ENCODE measurements at places on chromosomes 16 and 17.
A peak's percentile ranks its signal among the peaks of the same experiment; 100 is the strongest.

DNA sequence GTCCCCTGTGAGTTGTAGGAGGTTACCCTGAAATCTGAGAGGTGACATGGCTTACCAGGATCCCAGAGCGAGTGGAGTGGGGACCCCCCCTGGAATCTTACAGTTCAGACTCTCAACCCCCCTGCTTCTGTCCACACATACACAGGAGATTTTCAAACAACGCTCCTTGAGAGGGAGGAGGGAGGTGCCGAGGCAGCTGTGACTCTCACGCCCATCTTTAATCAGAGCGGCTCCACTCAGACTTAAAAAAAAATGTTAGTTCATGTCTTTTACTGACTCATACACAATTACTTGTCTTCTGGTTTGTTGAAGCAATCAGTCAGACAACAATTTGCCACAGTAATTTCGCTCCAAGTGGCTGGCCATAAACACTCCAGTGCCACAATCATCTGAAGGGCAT, 15.4 kb upstream of the TMEM220 start:
- DNase-seq: no peak

DNA sequence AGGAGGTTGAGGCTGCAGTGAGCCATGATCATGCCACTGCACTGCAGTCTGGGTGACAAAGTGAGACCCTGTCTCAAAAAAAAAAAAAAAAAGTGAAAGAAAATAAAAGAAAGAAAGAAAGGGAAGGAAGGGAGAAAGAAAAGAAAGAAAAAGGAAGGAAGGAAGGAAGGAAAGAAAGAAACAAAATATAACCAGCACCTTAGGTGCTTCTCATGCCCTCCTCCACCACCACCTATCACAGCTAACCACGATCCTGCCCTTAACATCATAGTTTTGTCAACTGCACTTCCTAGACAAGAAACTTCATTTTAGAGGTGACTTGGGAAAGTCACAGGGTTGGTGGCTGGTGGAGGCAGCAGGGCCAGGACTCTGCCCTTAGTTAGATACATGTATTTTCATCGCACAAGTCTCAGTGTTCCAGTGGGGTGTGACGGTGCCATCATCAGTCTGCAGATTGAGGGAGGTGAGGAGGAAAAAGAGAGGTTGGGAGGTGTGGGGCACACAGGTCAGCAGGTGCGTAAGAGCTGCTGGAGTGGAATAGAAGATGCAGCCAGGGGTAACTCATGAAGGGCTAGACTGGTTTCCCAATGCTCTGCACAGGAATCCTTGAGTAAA, 10.0 kb downstream of the SUPT4H1 start:
- no peak for DNase-seq

- no peak for DNase-seq
These were observed 530 bp upstream of the CCL22 start for GRCh38 chr16:57358086-57358420.

GRCh38 chr17:59791603-59792457, 84.4 kb downstream of the VMP1 start:
- no peak for DNase-seq

DNA sequence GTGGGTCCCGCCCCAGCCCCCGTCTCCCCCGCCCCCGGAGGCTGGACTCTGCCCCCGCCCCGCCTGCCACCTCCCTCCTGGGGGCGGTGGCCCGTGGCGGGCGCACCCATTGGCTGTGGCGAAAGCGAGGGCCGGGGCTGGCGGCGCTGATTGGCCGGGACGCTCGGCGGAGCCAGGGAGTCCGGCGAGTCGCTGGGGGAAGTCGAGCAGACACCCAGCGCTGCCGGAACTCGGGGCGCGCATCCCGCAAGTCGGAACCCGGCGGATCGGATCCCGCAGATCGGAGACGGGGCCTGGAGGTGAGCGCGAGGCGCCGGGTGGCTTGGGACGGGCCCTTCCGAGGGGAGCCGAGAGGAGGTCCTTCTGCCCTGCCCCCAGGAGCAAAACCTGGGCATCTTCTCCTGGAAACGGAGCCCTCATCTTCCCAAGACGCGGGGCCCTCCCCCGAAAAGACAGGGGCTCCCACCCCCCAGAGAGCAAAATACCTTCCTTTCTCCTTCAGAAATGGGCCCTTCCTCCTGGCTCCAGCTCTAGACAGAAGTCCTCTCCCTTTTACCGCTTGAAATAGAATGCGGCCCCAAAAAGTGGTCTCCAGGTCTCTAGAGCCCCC, at the start of gene ABAT:
TSS of gene ABAT (plus strand) at position 205 of the 610 bp plus-strand sequence. CDS start 61,123 bp downstream, outside the sequence.
- DNase-seq: peak; percentile 94

- DNase-seq: no peak
These were observed 12.7 kb downstream of the TMEM11 start for GRCh38 chr17:21201298-21201595.

DNA sequence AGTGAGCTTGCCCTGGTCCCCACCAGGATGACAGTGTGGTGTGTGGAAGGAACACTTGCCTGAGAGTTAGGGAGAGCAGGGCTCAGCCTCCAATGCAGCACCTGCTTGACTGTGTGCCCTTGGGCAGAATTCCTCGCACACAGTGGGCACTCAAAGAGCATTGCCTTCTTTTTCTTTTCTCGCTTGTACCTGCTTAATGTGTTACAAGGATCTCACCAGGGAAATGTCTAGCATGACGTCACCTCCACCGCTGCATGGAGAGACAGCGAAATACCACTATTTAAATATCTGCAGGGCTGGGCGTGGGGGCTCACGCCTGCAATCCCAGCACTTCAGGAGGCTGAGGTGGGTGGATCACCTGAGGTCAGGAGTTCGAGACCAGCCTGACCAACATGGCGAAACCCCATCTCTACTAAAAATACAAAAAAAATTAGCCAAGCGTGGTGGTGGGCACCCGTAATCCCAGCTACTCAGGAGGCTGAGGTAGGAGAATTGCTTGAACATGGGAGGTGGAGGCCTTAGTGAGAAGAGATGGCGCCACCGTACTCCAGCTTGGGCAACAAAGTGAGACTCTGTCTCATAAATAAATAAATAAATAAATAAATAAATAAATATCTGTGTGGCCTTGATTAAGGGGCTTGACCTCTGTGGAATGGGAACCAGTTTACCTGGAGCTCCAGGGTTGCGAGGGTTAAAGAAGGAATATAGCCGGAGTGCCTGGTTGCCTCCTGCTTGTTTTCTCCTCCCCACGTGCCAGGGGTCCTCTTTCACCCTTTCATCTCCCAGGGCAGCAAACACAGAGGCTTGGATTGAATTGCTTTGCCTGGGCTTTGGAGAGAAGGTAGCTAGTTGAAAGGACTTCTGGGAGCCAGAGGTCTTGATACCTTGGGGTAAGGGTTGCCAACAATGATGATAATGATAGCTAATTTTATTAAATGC, 16.3 kb downstream of the SNX29 start:
- no peak for DNase-seq

- no peak for DNase-seq
These were observed 12.5 kb downstream of the SREBF1 start for GRCh38 chr17:17824119-17824782.

GRCh38 chr16:13427943-13428342, 492.0 kb upstream of the ERCC4 start:
- DNase-seq: no peak

DNA sequence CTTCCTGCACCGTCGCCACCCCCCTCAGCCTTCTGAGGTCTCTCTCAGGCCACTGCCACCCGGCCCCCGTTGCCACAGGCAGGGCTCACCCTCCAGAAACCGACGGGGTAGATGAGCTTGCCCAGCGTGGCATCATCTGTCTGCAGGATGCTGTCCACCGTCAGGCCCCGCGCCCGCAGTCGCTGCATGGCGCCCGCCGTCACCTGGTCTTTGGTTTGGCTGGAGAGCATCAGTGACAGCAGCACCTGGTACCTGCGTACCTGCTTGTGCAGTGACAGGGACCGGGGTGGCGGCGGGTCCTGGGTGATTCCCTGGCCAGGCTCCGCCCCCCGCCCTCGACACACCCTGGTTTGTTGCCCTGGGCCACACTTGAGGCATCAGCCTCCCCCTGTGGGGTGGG, 3.1 kb downstream of the NTHL1 start:
- no peak for DNase-seq

DNA sequence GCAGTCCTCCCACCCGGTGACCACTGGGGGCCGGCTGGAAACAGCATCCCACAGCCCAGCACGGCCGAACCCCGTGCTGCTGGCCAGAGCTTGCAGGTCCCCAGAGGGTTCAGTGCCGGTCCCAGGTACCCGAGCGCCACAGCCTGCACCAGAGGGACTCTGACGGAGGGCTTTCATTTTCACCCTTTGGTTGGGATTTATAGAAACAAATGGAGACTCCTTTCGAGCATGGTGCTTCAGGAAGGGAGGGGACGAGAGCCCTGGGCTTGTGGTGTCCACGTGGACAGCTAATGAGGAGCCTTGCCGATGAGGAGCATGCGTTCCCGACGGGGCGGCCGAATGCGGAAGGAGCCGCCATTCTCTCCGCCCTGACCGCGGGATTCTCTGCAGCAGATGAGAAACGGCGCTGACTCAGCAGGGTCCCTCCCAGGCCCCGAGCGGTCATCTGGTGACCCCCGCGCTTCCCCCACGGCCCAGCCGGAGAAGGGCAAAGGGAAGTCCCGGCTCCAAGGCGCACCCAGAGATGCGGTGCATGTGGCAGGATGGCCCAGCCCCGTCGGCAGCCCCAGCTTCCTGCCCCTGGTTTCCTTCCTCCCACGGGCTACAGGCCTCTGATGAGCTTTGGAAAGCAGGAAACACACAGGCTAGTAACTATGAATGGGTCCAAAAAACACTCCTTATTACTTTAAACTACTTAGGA, 9.8 kb downstream of the SLC38A10 start:
- DNase-seq: peak; percentile 88

DNA sequence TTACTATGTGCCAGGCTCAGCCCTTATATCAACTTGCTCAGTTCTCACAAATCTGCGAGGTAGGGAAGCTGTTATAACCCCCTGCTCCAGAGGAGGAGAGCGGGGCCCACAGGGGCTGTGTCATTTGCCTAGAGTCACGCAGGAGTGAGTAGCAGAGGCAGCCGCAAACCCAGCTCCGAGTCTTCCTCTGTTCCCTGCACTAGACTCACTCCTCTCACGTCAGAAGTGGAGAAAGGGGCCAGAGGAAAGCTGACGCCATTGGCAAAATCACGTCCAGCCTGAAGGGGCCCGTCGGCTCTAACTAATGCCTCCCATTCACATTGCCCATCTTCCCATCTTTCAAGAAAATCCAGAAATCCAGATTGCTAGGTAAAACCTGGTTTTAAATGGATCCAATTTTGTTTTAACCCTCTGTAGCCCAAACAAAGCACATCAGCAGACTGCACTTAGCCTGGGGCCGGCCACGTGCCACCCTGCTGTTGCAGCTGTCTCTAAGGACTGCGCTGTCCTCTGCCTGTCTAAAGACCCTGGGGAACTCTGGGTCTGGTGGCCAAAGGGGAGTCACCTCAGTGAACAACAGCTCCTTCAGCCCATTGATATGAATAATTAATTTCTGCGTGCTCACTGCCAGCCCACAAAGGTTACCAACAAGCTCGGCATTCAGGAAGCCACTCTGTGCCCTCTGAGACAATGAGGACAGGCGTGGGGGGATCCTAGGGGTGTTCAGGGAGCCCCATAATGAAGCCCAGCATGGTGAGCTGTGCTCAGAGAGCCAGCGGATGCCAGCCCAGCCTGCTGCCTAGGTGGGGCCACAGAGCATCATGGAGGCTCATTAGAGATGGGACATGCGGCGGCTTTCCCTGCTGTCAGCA, 36.7 kb upstream of the ABR start:
- no peak for DNase-seq

DNA sequence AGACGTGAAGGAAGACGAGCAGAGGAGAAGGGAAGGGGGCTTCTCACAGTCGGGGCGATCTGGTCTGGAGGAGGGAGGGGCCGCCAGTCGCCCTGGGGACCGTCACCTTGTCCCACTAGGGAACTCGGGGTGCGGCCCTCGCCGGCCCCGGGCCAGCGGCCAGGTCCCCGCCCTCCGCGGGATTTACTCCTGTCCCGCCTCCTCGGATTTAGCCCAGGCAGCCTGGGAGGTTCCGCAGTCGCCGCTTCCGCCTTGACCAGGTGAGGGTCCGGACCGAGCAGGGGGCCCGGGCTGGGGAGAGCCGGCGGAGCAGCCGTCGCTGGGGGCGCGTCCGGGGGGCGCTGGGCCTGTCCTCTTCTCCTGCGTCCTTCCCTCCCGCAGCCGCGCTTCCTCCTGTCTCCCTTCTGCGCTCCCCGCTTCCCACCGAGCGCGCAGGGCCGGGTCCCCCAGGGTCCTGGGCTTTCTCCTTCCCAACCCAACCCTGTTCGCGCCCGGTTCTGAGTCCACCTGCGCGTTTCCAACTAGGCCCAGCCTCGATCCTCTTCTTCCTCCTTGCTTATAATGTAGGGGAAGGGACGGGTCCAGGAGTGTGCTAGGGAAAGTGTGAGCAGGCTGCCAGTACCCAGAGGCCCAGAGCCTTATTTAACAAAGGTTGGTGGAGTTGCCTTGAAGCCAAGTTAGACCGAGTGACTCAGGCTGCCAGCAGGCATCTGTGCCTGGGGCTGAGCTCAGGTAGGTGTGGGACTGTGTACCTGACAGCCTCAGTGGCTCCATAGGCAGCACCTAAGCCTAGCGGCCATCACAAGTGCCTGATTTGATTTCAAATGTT, at the start of gene TNK1:
TSS of gene TNK1 (plus strand) at position 235 of the 829 bp plus-strand sequence. CDS start 1,838 bp downstream, outside the sequence.
- peak; percentile 32 for DNase-seq

- DNase-seq: peak; percentile 83
These were observed at the start of gene IFI35 for GRCh38 chr17:43006639-43007551. Gene IFI35 (plus strand): TSS chr17:43006784. CDS start chr17:43006948, 164 bp downstream.

GRCh38 chr16:66231452-66232160, 134.9 kb upstream of the CDH5 start:
- no peak for DNase-seq

DNA sequence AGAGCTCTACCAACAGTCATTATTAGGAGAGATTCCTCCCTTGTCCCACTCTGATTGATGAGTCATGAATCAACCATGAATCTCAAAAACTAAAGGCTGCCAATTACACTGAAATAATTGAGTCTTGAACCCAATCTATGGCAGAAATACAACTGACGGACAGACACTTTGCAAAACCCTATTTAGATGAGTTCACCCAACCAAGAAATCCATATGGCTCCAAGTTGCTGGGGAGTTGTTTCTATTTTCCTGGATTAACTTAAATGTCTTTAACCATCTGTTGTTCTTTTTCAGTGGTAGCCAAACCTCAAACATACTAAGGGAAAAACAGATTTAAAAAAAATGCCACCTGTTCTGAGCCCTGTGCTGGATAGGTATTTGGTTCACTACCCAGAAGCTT, 151.0 kb downstream of the SHISA9 start:
- DNase-seq: no peak

GRCh38 chr16:9219813-9220212, 128.4 kb downstream of the HAPSTR1 start:
- no peak for DNase-seq

DNA sequence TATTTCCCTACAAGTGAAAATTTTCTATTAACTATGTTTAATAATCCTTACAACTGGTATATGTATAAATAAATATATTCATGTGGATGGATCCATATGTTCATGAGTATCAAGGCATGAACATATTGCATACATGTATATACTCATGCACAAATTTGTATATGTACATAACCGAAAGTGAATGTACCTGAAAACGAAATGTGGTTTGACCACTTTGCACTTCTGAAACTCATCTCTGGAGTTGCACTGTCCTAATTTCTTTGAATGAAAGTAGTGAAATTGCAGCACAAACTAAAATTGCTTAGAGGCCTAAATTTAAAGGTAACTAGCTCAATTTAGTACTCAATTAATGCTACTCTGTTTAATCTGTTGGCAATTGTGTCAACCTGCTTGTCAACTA, 27.4 kb upstream of the GNAO1 start:
- no peak for DNase-seq
